Stimulated activated CD4-positive, alpha-beta T cell treated with anti-CD3 and anti-CD28 coated beads, Interleukin-12 subunit alpha, Interleukin-12 subunit beta, amount 100 ng/mL, for 48 hours (primary cell): ENCODE measurements at places on chromosomes 4 and X.

- no peak for DNase-seq
Measured at GRCh38 chr4:11151500-11151899, 277.2 kb downstream of the HS3ST1 start.

GRCh38 chr4:54276641-54277430 is 47.7 kb downstream of the PDGFRA start:
- DNase-seq = no peak

DNA sequence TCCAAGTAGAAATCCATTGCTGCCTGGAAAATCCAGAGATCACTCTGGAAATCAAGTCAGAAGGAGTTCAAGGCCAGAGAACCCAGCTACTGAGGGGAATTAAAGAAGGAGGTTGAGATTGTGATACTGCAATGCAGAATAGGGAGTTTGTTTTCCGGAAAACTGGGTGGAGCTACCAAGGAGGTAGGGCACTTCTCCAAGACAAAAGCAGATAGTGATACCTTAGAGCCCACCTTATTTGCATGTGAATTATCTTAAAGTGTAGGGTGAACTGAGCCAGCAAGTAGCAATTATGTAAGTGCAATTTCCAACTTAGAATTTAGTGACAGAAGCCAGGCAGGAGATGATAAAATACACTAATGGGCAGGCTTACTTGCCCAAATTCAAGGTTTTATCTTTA is 178.9 kb downstream of the MID1 start:
- no peak for DNase-seq

DNA sequence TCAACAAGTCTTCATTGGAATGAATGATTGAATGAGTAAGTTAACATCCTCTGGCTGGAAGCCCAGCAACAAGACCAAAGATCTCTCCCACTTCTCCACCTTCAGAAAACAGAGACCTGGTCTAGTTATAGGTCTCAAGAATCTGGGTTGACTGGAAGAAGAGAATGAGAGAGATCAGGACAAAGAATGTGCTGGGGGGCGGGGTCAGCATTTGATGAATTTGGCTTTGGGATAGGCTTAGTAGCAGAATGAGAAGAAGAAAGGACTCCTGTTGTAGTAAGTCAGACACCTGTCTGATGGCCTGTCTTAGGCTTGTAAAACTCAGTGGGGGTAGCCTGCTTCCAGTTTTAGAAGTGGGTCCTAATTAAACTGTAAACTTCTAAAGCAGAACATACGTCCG is 51.0 kb downstream of the TRIM2 start:
- no peak for DNase-seq
